Panc1 (cell line): ENCODE measurements at places on chromosomes 5 and 9.

DNA sequence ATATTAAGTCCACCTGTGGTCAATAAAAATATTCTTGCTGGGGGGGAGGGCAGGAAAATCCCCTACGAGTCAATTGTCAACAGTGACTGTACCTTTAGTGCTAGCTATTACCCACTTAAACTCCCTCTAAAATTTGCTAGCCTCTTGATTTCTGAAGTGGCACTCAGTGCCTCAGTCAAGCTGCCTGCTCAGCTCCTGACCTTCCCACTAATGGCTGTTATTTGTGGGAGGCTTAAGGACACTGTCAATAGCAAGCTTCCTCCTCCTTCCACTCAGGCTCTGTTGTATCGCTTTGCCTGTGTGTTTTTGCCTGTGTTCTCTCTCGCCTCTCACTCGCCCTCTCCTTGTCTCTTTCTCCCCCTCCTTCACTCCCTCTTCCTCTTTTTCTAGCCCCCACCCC is 140.8 kb downstream of the BNC2 start:
- DNase-seq = no peak

- no peak for DNase-seq
These were observed 53.6 kb upstream of the GABRB2 start for GRCh38 chr5:161600156-161600555.

GRCh38 chr5:35644543-35644942 is 26.9 kb downstream of the SPEF2 start:
- no peak for DNase-seq

DNA sequence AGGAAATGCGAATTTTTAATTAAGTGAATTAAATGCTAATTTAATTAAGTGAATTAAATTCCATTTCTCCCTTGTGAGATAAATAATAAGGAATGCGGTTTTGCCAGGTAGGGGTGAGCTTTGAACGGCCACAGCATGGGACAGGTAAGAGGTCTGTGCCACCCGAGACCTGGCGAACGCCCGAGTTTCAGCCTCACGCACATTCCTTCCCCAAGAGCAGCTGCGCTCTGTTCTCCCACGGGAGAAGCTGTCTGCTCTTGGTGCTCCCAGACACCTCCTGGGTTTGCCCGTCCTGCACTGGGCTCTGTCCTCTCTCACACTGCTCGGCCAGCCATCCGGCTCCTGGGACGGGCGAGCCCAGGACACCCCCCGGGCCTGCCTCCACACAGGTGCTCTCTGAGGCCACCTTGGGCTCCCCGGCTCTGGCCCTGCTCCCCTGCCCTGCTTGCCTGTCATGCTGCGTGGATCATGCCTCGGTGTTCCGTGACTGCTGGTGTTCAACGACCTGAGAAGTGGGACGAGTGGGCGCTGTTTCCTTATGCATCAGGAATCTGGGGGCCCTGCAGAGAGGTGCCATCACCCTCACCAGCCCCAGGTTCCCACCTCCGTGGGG is 13.7 kb upstream of the CAMSAP1 start:
- no peak for DNase-seq

- DNase-seq = no peak
These were observed 17.4 kb downstream of the HAUS6 start for GRCh38 chr9:19085295-19085694.

DNA sequence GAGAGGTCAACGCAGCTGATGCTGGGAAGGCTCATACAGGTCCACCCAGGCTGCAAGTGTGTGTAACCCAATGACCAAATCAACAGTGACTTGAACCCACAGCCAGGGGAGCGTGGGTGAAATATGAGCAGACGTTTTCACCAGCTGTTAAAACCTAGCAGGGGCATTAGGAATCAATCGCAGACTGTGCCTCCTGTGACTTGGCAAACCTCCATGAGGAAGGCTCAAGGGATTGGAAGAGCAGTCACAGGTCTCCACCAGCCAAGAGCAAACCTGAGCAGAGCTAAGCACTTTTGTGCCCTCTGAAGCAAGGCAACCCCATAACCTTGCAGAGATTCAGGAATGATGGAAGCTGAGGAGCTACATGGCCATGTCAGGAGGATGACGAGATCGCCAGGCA is 25.5 kb downstream of the INSYN2B start:
- DNase-seq = no peak

GRCh38 chr5:139417214-139417613 is 13.3 kb upstream of the SPATA24 start:
- DNase-seq = no peak

- DNase-seq = no peak
These were observed 73.2 kb upstream of the RARS1 start for GRCh38 chr5:168413062-168413461.

- no peak for DNase-seq
These were observed 15.2 kb downstream of the IPPK start for GRCh38 chr9:92654481-92655301.

DNA sequence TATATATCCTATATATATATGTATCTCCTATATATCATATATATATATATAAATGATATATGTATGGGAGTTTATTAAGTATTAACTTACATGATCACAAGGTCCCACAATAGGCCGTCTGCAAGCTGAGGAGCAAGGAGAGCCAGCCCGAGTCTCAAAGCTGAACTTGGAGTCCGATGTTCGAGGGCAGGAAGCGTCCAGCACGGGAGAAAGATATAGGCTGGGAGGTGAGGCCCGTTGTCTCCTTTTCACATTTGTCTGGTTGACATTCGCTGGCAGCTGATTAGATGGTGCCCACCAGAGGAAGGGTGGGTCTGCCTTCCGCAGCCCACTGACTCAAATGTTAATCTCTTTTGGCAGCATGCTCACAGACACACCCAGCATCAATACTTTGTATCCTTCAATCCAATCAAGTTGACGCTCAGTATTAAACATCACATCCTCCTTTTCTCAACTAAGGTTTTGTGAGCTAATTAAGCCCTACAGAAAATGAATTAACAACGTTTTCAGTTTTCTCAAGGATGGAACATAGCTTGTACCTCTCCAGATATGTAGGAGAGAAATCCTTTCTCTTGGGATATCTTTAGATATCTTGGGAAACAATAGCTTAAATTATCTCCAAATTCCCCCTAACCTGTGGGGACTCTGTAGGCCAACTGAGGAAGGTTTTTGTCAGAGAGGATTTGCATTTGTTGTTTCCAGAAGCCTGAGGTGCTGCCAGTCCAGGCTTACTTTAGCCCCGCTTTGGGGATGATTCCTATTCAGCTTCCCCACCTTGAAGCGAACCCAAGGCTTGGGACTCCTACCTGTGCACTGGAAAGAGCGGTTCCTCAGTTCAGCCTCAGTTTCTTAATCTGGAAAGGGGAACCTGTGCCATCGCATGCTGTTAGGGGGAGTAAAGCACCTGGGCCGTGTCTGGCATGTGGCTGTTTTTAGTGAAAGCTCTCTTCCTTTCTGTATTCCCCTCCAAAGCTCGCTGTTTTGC is 163.2 kb downstream of the CACNA1B start:
- DNase-seq = no peak

GRCh38 chr9:86500031-86500430 is 145.8 kb upstream of the TUT7 start:
- no peak for DNase-seq

DNA sequence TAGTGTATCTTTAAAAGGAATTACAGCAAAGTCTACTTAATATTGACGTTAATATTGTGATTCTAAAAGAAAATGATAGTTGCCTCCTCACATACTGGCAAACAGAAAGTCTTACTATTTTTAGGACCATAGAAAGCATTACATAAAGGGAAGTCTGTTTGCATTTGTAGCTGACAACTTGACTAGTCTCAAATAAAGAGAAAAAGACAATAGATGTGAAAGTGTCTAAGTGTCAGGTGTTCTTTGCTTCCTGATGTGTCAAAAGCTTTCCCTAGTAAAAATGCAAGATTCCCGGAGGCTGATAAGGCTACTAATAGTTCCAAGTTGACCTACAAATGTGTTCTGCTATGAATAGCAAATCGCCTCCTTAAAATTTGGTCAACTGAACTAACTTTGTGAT is 259.7 kb downstream of the CDH10 start:
- no peak for DNase-seq

GRCh38 chr5:129094924-129095899 is 663 bp downstream of the ISOC1 start:
- DNase-seq = no peak

DNA sequence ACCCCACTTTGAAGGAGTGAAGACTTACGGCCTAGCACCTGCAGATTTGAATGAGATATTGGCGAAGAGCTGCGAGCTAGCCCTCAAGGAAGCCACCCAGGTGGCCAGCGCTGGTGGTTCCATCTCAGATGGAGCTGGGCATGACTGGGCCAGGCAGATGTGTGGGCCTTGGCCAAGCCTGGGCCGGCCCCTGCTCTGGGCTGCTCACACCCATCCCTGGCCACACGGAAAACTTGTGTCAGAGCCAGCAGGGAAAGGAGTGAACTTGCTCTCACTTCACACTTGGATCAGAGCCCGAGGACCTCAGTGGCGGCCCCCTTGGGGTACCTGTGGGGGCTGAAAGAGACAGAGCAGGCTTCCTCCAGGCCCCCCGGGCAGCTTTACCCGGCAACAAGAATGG is 44.2 kb downstream of the ROPN1L start:
- DNase-seq = no peak

GRCh38 chr9:111301195-111301594 is 28.8 kb downstream of the OR2K2 start:
- DNase-seq = no peak

DNA sequence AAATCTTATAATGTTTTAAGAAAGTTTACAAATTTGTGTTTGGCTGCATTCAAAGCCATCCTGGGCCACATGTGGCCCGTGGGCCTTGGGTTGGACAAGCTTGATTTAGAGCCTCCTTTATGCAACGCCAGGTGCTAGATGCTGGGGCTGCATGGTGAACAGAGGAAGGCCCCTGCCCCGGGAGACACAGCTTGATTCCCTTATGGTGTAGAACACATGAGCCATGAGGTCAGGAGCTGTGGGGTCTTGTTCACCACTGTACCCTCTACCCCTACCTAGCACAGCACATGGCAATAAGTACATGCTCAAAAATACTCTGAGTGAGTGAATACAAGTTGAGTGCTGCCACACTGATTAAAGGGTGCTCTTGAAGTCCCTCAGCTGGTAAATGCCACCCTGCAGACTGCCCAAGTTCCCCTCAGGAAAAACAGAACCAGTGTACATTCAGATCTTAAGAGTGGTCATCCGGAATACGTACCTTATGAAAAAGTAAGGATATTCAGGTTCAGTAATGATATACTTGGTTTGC is 71.9 kb downstream of the ARRDC3 start:
- no peak for DNase-seq
